ENCODE measurements at places on chromosomes 3 and 15. TPM values are rescaled to one million over a fixed set of nuclear protein-coding genes. Genes with fewer than 3 reads are reported as not detected.
A peak's percentile ranks its signal among the peaks of the same experiment; 100 is the strongest.

MEIS2 gene
- not detected for total RNA-seq

CYP1A2 gene
- total RNA-seq, result not detected

SCAANT1 gene
- 2.4 TPM for total RNA-seq

GRCh38 chr3:50607271-50608091, 4.1 kb downstream of the CISH start:
- peak overlapping the region; percentile 100 for H3K27ac ChIP-seq
- no peaks in the 10 kb centered on the region for H3K27me3 ChIP-seq
- H3K36me3 ChIP-seq, result peaks cover 100% of the 10 kb centered on the region
- peak overlapping the region; percentile 97 for H3K4me3 ChIP-seq
- peak; percentile 6 for ATAC-seq

DNA sequence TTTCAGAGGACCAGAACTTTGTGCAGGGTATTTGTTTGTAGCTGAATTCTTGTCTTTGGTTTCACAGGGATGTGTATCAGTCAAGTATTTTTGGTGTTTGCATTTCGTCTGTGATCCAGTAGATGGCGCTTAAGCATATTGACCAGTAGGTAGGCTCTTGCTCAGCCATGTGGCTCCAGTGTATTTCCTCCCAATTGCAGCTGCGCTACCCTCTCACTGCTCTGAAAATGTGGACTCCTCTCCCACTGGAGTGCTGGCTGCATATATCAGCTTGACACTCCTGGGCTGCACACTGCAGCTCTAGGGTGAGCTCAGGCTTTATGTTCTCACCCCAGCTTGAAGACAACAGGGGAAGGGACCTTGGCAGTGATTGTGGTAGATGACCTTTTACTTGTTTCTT, 1264.3 kb upstream of the ALCAM start:
- no peaks in the 10 kb centered on the region for H3K36me3 ChIP-seq
- ATAC-seq, result no peak
- H3K27ac ChIP-seq, result no peak overlapping the region
- no peaks in the 10 kb centered on the region for H3K27me3 ChIP-seq
- no peaks in the 10 kb centered on the region for H3K4me1 ChIP-seq
- H3K4me3 ChIP-seq, result no peak overlapping the region

DNA sequence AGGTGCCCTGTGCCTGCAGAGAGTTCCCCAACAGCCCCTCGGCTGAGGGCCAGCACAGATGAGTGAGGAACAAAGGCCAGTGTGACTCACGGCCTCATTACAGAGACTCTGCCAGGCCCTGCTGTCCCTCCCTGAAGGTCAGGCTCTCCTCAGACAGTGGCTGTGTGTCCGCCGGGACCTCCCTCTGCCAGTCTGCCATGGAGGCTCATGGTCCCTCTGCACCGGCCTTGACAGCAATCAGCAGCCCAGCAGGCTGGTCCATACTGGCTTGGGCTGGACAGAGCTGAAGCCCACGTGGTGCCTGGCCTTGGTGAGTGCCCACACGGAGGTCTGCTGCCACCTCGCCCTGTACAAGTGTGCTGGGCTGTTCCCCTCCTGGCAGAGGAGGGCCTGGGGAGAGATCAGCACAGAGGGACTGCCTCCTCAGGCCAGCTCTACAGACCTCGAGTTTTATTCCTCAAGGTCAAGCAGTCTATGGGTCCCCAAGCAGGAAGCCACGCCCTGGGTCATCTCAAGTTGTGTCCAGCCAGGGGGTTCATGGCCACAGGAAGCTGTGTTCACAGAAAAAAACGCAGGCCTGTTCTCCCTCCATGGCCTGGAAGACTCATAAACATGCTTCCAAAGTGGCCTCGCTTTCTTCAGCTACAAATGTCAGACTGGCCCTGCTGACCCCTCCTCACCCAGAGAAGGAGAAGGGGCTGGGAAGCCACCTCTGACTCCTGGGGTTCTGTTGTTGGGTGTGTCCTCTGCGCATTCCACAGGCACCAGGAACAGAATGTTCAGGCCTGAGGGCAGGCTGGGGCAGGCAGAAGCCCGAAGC, 27.0 kb downstream of the SLC41A3 start:
- peaks cover 8% of the 10 kb centered on the region for H3K36me3 ChIP-seq
- no peak for ATAC-seq
- H3K27me3 ChIP-seq, result no peaks in the 10 kb centered on the region
- no peak overlapping the region for H3K27ac ChIP-seq
- H3K4me1 ChIP-seq, result no peaks in the 10 kb centered on the region

GRCh38 chr3:196553551-196553950, 14.8 kb downstream of the WDR53 start:
- no peak for ATAC-seq
- no peak overlapping the region for H3K4me3 ChIP-seq
- no peaks in the 10 kb centered on the region for H3K27me3 ChIP-seq
- H3K4me1 ChIP-seq, result peaks cover 5% of the 10 kb centered on the region

- peaks cover 15% of the 10 kb centered on the region for H3K27me3 ChIP-seq
- no peak overlapping the region for H3K4me3 ChIP-seq
- ATAC-seq, result no peak
- H3K4me1 ChIP-seq, result no peaks in the 10 kb centered on the region
- no peak overlapping the region for H3K27ac ChIP-seq
These were observed 120.5 kb downstream of the CORO2B start for GRCh38 chr15:68699124-68699880.

GRCh38 chr15:40251486-40252140, 12.8 kb downstream of the PAK6 start:
- peaks cover 25% of the 10 kb centered on the region for H3K27me3 ChIP-seq
- no peak overlapping the region for H3K27ac ChIP-seq
- peak overlapping the region; percentile 42 for H3K4me3 ChIP-seq
- no peak for ATAC-seq

DNA sequence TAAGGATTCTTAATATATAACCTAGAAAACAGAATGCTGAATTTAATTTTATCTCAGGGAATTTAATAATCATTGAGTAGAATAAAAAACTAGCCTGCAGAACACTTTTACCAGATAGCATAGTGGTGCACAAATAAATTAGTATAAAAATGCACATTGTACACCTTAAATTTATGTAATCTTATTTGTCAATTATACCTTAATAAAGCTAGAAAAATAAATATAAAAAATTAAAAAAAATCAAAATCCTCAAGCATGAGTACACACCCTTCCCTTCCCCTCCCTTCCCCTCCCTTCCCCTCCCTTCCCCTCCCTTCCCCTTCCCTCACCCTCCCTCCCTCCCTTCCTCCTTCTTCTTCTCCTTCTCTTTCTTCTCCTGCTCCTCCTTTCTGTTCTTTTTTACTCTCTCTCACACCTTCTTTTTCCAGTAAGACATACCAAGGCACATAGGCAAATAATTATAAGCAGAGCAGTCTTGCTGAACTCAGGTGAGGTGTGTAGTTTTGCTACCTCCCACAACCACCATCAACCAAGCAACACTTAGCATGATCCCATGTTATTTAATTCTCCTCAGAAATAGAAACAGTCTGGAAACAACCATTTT, 1395.0 kb downstream of the ZPLD1 start:
- no peaks in the 10 kb centered on the region for H3K27me3 ChIP-seq
- ATAC-seq, result no peak
- no peak overlapping the region for H3K4me3 ChIP-seq

- H3K4me1 ChIP-seq, result no peaks in the 10 kb centered on the region
- no peak overlapping the region for H3K4me3 ChIP-seq
- no peak overlapping the region for H3K27ac ChIP-seq
- no peaks in the 10 kb centered on the region for H3K27me3 ChIP-seq
- H3K36me3 ChIP-seq, result peaks cover 5% of the 10 kb centered on the region
These were observed 16.9 kb downstream of the TTBK2 start for GRCh38 chr15:42903388-42904324.

DNA sequence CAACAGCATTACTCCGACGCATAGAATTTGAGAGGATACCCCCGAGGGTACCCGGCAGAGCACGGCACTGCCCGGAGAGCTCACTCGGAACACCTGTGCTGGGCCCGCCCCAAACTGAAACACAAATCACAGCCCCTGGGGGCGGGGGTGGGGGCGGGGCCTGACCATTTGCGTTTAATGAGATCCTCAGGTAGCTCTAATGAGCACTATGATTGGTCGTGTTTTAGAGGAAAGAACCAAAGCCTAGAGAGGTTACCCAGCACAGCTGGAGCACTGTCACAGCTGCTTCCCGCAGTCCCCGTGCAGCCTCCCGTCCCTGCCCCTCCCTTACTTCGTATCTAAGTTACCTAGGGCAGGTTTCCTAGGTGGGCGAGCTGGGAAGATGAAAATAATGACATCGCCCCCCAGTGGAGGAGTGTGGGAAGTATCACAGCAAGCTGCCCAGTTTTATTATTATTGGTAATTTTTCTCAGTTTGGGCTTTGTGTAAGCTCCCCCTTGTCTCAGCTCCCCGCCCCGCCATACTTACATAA, 187.1 kb downstream of the PDE8A start:
- peaks cover 26% of the 10 kb centered on the region for H3K27me3 ChIP-seq
- H3K4me3 ChIP-seq, result peak overlapping the region; percentile 33
- ATAC-seq, result peak; percentile 53
- H3K4me1 ChIP-seq, result no peaks in the 10 kb centered on the region
- H3K27ac ChIP-seq, result no peak overlapping the region

DNA sequence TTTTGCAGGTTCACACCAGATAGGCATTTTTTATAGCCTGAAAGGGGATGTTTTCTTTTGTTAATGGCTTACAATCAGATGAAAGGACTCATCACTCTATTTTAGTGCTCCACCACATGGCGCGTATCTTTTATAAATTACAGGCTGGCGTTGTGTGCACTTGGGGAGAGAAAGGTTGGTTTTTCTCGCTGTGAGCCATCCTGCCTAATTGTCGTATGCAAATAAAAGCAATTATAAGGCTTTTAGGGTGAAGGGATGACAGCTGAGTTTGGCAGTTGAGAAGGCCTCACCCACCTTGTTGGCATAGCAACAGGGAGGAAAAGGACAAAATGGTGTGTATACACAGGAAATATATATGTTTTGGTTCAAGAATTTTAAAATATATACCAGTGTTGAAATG, 268.0 kb downstream of the NR2F2 start:
- no peak for ATAC-seq
- no peaks in the 10 kb centered on the region for H3K27me3 ChIP-seq
- H3K27ac ChIP-seq, result no peak overlapping the region

GRCh38 chr3:52783211-52783555, 5.8 kb downstream of the ITIH1 start:
- no peak overlapping the region for H3K4me3 ChIP-seq
- ATAC-seq, result no peak
- no peaks in the 10 kb centered on the region for H3K4me1 ChIP-seq
- H3K27me3 ChIP-seq, result peaks cover under 1% of the 10 kb centered on the region
- no peak overlapping the region for H3K27ac ChIP-seq

DNA sequence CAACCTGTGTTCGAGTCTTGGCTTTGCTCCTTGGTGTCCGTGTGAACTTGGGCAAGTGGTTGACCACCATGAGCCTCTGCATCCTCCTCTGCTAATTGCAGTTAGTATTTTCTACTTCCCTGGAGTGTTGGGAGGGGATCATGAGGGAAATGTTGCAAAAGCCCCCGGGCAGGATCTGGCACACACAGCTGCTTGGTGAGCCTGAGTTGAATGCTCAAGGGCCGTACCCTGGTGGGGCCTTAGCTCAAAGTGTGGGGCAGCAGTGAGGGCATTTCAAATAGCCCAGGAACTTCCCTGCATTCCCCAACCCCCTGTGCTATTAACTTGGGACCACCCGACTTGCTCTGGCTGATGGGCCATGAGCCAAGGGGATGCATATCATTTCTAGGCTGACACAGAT, 94.9 kb upstream of the SLC6A11 start:
- no peak overlapping the region for H3K4me3 ChIP-seq
- no peaks in the 10 kb centered on the region for H3K36me3 ChIP-seq
- H3K27me3 ChIP-seq, result peaks cover 14% of the 10 kb centered on the region
- H3K27ac ChIP-seq, result no peak overlapping the region
- H3K4me1 ChIP-seq, result no peaks in the 10 kb centered on the region

DNA sequence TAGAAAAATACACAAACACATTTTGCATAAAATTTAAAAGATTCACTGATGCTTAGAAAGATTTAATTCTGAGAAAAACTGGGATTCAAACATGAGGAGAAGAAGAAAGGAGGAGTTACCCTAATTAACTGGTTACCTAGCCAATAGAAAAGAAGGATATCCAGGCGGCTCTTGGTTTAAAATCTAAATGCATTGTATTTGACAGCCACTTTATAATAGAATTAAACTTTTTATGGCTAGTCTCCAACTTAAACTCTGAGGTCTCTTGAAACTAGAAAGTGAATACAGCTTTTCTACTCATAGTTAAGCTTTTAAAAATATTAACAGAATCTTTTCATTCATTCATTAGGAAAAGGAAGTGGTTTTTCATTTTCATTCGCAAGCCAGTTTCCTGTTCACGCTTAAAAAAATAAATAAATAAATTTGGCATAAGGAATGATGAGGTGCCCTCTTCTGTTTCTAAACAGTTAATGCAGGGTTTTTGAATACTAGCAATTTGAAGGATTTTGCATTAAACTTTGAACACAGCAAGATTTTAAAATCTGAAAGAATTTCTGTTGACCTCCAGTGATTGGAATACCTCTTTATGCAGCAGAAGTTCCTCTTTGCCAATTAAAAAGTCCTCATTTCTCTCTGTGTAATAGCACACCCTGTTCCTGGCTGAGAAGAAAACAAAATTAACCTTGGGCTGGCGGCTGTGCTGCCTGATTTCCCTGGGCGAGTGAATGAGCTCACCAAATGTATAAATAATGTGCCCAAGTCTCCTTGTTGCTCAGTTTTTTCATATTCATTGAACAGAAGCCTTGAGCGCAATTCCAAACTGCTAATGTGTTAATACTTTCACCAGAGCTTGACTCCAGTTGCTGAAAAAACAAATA, 105.1 kb downstream of the ZMAT3 start:
- ATAC-seq, result no peak
- peaks cover 10% of the 10 kb centered on the region for H3K4me1 ChIP-seq
- H3K36me3 ChIP-seq, result no peaks in the 10 kb centered on the region

DNA sequence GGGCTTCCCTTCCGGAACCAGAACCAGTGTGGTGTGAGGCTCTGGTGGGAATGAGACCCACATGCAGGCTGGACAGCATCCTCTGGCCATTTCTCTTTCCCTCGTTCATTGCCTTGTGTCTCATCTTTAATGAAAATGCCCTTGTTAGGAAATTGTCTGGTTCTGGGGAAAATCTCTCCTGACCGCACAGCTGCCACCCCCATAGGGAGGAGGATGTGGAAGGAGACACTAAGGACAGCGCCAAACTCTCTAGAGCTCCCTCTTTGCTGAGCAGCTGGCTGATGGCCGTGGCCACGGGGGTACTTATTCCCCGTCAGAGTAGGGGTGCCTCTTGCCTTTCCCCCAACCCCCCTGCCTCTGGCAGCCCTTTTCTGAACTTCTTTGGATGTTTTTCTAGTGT, 297.6 kb upstream of the C2CD4B start:
- no peak overlapping the region for H3K27ac ChIP-seq
- H3K27me3 ChIP-seq, result peaks cover 10% of the 10 kb centered on the region
- H3K36me3 ChIP-seq, result no peaks in the 10 kb centered on the region
- no peak for ATAC-seq
- H3K4me1 ChIP-seq, result no peaks in the 10 kb centered on the region
- H3K4me3 ChIP-seq, result no peak overlapping the region

GRCh38 chr15:34620142-34620541, 36.7 kb upstream of the GOLGA8B start:
- peaks cover 5% of the 10 kb centered on the region for H3K4me1 ChIP-seq
- H3K36me3 ChIP-seq, result no peaks in the 10 kb centered on the region
- peaks cover 25% of the 10 kb centered on the region for H3K27me3 ChIP-seq
- no peak for ATAC-seq
